Vagina (tissue), 2 donors: ENCODE measurements at places on chromosomes 12 and 14.

- no peak for DNase-seq
These were observed 47.3 kb downstream of the PTPN11 start for GRCh38 chr12:112466011-112466422.

- no peak for DNase-seq
These were observed 866.0 kb upstream of the TMEM132C start for GRCh38 chr12:127401005-127401404.

DNA sequence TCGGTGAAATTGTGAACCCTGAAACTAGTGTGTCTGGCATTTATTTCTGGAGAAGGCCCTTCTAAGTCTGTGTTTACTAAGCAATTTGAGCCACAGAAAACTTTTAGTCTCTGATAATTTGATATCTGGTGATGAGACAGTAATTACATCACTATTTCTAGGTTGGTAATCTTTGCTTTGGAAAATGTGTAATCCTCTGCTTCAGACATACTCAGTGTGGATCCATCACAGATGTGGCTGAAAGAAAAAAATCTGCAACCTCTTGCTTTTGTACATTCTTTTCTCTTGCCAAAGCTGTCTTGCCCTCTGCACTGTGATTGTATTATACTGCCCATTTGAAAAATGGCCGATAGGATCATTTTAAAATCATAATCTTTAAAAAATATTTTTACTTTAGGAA is 78.1 kb downstream of the PELI2 start:
- DNase-seq: no peak

- no peak for DNase-seq
These were observed 386.7 kb upstream of the NOVA1 start for GRCh38 chr14:26984311-26985177.

DNA sequence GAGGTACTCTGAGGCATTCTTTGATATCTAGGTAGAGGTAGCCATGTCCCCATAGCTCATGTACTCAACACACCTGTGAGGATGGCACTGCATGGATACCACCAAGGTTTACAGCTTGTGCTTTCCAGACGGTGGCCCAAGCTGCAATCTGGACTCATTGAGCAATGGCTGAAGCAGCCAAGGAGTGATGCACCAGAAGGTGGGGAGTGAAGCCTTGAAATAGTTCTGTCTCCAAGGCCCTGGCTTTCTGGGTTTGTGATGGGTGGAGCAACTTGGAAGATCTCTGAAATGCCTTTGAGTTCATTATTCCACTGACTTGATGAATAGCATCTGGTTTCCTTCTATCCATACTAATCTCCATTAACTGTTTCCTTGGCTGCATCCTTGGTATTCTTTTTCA is 290.0 kb upstream of the NOVA1 start:
- no peak for DNase-seq

DNA sequence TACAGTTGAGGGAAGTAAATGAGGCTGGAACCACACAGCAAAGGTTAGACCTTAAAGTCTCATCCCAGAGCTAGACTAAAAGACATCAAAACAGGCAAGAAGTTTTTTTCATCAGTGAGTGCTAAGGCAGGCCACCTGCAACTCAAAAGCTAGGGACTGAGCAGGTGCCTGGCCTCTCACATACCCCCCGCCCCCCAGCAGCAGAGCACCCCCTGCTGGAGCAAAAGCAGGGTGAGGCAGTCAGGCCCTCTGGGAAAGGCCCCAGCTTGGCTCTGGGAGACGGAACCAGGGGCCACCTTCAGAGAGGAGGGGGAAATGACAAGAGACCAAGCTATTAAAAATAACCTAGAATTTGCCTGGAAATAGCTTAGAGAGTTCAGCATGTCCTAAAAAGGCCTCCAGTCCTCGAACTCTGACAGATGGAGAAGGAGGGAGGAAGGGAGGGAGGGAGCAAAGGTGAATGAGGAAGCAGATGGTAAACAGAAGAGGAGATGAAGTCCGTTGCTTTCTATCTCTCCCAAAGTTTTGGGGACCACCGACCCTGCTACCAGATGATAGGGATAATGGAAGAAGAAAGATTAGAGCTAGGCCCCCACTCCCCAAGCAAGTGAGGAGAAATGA is 1.8 kb downstream of the ITGA7 start:
- DNase-seq: no peak

- DNase-seq: no peak
These were observed 6.3 kb downstream of the PPM1H start for GRCh38 chr12:62928632-62929031.

DNA sequence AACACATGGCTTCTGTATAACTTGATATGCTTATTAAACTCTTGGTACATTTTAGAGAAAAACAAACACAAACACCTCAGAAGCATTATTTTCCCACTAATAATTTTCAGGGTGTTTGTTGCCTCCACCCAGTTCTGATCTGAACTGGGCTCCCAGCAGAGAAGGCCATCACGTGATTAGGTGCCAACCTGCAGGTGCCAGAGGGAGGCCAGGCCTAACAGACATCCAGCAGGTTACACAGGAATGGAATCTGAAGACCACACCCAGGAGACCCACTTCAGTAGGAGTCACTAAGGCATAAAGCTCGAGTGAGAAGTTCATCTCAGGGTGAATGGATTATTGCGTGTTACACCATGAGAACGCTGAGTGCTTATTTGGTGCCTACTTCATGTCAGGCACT is 8.9 kb downstream of the SLC6A12 start:
- no peak for DNase-seq

DNA sequence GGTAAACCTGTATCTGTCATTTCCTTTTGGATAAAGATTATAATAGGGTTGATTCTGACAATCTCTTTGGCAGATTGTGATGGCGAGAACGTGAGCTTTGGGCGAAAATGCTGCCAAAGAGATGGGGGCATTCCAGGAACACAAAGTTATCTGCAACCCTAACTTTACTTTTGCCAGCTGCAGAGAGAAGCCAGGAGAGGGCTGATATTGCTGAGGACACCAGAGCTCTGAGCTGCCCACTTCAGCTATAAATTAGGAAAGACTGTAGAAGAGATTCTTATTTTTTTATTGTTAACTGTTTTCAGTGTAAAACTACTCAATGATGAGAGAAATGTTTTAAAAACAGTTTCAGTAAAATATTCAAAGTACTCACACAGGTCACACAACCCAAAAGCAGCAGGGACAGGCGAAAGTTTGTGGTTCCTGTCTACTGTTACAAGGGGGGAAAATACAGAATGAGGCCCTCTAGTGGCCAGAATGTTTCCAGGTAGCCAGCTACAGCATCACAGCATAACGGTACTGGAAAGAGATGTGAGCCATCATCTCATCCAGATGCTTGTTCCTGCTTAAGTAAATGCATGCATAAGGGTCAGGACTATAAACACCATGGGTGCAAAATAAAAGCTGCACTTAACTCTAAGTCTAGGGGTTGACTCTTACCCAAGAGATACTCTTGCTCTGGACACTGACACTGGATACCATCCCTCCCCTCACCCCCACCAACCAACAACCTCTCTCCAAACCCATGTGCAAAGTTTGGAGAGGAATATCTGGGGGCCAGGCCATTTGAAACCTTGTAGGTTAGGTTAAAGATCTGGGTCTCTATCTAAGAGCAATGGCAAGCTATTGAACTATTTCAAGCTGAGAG is 498.4 kb downstream of the RMST start:
- DNase-seq: no peak

DNA sequence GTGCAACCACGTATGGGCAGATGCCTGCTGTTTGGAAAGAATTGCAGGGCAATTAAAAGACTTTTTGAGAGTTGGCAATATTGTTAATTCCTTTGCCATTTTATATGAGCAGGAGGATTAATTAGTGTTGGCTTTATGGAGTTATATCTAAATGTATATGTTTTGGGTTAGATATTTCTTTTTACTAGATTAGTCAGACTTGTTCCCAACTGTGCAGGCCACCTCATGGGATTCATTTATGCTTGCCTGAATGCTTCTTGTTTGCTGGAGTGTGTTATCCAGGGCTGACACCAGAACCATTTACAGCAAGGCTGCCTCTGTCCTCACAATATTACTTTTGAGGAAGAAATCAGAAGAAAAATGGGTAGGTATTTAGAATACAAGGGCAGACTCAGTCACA is 192.5 kb downstream of the KTN1 start:
- DNase-seq: no peak

DNA sequence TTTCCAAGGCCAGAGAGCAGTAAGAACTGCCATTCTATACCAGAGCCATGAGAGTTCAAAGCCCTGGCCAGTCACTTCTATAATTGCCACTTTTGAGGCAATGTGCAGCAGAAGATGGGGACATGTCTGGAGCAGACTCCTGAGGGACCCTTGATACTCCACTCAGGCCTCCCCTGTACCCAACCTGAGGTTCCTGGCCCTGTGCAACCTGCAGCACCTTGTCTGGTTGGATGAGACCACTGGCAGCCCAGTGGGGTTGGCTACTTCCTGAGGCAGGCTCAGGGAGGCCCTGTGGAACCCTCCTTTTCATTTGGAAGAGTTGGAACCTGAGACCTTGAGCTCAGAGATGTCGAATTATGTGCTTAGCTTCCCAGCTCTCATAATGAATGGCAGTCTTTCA is 54.4 kb downstream of the GALNT16 start:
- no peak for DNase-seq

- no peak for DNase-seq
These were observed 92.2 kb downstream of the TBC1D30 start for GRCh38 chr12:64916411-64917261.

DNA sequence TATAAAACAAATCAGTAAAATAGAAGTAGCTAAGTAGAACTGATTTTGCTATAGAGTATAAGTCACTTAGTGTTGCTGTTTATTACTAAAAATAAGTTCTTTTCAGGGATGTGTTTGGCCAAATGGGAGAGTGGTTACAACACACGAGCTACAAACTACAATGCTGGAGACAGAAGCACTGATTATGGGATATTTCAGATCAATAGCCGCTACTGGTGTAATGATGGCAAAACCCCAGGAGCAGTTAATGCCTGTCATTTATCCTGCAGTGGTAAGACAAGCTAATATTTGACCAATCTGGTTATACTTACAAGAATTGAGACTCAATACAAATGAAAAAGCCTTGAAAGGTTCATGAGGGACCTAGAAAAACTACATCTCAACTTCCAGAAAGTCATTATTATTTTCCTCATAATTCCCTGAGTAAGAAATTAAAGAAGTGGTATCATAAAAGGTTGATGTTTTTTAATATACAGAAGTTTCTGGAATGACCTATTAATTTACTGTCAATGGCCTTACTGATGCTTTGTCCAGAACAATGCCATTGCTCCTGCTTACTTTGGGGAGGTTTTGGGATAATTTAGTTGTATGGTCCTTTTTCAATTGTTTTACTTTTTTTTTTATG is 1.9 kb downstream of the LYZ start:
- DNase-seq: no peak

- DNase-seq: no peak
These were observed 125.8 kb downstream of the KTN1 start for GRCh38 chr14:55705651-55706364.

GRCh38 chr12:59046763-59047534 is 126.6 kb upstream of the LRIG3 start:
- no peak for DNase-seq

DNA sequence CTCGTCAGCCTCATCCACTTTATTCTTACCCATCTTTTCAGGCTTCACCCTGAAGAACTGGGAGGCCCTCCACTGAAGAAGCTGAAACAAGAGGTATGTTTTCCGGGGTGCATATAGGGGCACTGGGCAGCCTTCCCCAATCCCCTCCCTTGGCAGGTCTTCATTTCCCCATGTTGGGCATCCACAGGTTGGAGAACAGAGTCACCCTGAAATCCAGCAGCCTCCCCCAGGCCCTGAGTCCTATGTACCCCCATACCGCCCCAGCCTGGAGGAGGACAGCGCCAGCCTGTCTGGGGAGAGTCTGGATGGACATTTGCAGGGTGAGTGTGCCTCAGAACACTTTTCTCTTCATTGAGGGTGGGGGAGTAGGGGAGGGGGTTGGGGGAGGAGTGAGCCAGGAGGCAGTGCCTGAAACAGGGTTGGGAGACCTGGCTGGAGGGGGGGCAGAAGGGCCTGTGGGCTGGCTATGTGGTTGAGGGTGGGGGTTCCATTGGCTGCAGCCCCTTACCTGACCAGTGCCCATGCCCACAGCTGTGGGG is 4.0 kb downstream of the NAB2 start:
- DNase-seq: no peak

DNA sequence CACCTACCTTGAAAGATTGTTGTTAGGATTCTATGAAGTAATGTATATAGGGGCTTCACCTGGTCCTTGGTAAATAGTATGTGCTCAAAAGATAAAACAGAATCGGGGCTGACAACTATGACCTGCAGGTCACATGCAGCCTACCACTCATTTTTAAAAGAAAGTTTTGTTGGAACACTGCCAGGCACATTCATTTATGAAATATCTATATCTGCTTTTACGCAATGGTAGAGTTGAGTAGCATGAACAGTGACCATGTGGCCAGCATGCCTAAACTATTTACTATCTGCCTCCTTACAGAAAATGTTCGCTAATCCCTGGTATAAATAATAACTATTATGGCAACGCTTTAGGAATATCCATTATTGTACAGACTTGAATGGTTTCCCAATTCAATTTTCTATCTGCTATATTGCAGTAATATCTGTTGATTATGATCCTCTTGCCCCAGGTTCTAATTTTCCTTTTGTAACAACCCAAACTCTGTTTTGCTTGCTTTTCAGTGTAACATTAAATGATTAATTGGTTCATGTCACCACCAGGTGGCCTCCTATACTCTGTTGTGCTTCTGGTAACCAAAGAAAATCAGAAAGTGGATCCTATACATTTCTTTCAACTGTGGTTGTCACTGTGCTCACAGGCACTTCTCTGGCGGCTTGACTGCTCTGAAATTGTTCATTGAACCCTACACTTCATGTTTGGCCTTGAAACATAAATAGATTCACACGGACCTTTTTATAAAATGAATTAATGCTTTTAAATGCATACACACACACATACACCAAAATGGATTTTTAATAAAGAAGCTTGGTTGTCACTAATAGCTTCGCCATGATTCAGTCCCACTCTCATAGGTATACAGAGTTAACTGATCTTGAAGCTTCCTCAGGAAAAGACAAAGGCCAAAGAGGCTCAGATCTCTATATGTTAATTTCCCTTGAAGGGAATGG is 227.7 kb upstream of the NPAS3 start:
- DNase-seq: no peak

DNA sequence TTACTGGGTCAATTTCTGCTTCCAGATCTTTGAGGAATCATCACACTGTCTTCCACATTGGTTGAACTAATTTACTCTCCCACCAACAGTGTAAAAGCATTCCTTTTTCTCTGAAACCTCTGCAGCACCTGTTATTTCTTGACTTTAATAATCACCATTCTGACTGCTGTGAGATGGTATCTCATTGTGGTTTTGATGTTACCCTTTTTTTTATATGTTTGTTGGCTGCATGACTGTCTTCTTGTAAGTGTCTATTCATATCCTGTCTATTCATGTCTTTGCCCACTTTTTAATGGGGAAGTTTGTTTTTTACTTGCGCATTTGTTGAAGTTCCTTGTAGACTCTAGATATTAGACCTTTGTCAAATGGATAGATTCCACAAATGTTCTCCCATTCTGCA is 324.9 kb downstream of the NAV3 start:
- no peak for DNase-seq

DNA sequence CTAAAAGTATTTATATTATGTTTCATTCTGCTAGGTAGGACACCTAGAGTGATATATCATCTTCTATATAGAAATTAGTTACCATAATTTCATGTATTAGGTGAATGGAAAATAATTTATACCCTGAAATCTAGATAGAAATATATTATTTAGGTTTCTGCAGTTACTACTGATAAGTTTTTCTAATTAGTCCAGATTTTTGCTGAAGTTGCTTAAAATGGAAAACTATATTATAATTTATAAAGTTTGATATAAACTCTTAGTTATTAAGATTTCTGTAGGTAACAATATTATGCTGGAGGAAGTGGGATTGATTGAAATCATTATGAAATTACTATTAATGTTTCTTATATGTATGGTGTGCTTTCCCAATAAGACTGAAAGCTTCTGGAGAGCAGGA is 56.0 kb downstream of the SERPINA10 start:
- no peak for DNase-seq
